ENCODE measurements at places on chromosomes 6 and 20.
A peak's percentile ranks its signal among the peaks of the same experiment; 100 is the strongest.

GRCh38 chr6:10886691-10887502, at the start of gene SYCP2L:
Gene SYCP2L, plus strand, starts transcription at chr6:10887052. Its CDS starts 75 bp downstream, at chr6:10887127.
- peak; percentile 47 for DNase-seq

- DNase-seq, result peak; percentile 85
Measured at GRCh38 chr6:44237021-44237812, 9.7 kb upstream of the HSP90AB1 start.

- DNase-seq, result peak; percentile 68
Measured at GRCh38 chr6:75449630-75450206, 43.9 kb downstream of the FILIP1 start.

DNA sequence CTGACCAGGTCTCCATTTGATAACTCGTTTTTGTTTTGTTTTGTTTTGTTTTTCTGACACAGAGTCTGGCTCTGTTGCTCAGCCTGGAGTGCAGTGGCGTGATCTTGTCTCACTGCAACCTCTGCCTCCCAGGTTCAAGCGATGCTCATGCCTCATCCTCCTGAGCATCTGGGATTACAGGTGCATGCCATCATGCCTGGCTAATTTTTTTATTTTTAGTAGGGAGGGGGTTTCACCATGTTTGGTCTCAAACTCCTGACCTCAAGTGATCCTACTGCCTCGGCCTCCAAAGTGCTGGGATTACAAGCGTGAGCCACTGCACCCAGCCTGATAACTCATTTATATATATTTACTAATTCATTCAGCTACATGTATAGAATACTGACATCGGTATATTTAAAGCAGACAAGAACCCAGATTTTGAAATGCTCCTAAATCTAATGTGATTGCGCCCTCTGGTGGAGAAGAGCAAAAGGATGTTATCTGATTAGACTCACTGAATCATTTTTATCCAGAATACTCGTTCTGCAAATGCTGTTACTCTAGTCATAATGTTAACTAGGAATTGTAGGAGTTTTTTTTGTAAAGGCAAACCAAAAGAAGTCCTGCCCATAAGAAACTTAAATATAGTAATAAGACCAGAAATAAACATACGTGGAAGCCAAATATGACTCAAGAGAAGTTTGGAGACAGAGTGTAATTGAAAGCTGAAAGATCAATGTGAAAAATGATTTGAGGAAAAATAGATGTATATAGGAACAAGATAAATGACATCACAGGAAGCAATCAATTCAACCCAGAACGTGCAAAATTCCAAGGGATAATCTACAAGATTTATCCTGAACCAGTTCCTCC, 5.3 kb upstream of the COL12A1 start:
- peak; percentile 87 for DNase-seq

DNA sequence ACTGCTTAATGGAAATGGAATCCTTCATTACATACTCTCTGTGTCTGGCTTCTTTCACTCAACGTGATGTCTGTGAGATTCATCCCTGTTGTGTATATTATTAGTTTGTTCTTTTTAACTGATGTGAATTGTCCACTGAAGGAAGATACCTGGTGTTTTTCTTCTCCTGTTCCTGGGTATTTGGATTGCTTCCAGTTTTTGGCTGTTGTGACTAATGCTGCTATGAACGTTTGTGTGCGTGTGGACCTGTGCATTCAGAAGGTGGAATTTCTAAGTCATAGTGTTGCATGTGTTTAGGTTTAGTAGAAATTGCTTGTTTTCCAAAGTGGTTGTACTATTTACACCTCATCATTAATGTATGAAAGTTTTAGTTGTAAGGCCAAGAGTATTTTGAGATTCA, 3.8 kb downstream of the TULP4 start:
- peak; percentile 38 for DNase-seq

GRCh38 chr6:79946272-79947190, 822 bp downstream of the ELOVL4 start:
- DNase-seq, result peak; percentile 54

DNA sequence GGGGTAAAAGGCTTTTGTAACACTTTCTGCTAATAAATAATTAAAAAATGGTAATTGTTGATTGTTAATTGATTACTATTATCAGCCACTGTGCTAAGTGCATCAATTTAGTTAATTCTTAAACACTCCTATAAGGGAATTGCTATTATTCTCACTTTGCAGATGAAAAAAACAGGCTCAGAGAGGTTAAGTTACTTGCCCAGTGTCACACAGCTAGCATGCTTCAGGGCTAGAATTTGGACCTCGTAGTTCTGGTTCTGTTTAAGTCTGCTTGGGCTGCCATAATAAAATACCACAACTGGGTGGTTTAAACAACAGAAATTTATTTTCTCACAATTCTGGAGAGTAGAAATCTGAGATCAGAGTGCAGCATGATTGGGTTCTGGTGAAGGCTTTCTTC, 164.8 kb upstream of the TBX18 start:
- DNase-seq, result no peak
